Fibroblast of gingiva (primary cell): ENCODE measurements at places on chromosomes 1 and 21.

GRCh38 chr1:12618661-12618964 lies 603 bp upstream of the DHRS3 start:
- no peak for DNase-seq

DNA sequence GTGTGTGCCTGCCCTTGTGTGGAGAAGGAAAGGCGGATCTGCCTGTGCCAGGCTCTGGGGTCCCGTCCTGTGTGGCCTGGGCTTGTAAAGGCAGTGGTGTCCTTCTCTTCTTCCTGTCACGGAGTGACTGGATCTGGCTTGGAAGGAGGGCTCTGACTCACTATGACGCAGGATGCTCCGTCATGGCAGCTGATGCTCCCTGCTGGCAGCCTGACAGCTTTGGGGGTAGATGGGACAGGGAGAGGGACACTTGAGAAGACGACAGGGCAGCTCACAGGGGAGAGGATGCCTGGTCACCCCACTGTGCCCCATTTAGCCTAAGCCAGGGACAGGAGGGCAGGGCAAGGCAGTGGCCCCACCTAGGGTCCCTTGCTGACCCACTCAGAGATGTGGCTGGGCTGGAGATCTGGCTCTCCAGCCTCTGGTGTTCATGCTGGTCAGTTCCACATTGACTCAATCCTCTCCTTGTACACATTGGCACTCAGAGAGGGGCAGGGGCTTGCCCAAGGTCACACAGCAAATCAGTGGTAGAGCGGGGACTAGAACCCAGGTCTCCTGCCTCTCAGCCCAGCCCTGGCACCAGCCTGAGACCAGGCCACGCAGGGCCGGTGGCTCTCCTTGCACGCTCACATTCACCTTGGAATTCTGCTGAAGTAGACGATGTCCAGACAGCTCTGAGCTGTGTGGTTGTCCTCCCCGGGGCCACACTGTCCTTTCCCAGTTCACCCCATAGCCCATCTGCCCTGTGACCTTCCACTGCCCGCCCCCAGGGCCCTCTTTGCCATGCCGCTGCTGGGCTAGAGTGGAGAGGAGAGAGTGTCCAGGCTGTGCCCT lies 2.8 kb upstream of the FAM131C start:
- DNase-seq = peak; percentile 91

- no peak for DNase-seq
Measured at GRCh38 chr1:187894349-187894748, 1065.6 kb downstream of the PLA2G4A start.

DNA sequence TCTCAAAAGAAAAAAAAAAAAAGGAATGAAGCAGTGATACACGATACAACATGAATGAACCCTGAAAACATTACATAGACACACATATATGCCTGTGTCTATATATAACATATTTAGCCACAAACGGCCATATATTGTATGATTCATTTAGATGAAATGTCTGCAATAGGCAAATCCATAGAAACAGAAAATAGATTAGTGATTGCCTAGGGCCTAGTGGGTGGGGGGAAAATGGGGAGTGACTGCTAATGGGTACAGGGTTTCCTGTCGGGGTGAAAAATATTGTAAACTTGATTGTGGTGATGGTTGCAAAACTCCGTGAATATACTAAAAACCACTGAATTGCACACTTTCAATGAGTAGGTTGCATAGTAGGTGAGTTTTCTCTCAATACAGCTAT lies 6.0 kb upstream of the H6PD start:
- DNase-seq = no peak

- DNase-seq = no peak
Measured at GRCh38 chr1:25786887-25787759, 12.9 kb upstream of the SELENON start.

DNA sequence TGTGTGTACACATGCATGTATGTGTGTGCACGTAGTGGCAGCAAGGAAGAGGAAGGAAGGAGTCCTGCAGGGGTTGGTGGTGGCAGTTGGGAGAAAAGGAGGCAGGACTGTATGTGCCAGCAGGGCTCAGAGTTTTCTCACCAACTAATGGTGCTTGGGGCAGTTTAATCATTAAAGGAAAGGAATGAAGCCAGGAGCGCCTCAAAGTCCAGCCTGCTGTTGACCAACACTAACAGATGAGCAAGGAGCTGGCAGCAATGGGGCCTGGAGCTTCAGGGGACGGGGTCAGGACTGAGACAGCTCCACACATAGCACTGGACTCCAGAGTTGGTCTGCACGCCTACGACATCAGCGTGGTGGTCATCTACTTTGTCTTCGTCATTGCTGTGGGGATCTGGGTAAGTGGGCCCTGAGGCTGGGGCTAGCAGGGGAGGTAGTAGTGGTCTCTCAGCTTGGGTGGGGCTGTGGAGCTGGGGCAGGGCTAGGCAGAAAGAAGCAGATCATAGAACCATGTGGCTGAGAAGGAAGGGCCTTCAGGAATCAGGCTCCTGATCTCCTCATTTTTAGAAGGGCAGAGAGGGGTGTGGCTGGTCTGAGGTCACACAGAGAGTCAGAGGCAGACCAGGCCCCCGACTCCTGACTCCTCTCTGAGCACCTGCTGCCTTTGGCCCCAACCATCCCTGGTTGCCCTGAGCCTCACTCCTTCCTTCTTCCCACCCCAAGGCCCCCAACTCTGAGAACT lies at the start of gene SLC5A9:
TSS of gene SLC5A9 (plus strand) at position 216 of the 742 bp plus-strand sequence. CDS start at position 237, 21 bp downstream.
- no peak for DNase-seq

DNA sequence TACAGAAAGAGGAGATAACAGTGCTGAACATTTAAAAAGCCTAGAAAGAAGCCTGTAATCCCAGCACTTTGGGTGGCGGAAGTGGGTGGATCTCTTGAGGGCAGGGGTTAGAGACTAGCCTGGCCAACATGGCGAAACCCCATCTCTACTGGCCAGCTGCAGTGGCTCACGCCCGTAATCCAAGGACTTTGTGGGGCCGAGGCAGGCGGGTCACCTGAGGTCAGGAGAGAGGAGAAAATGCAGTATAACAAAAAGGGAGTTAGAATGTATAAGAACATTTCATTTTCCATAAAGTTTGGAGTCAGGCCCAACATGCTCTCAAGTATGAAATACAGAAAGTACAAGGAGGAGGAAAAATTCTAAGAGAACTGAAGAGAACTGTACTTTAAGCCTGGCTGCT lies 134.5 kb downstream of the SMYD3 start:
- no peak for DNase-seq

- DNase-seq = peak; percentile 57
Measured at GRCh38 chr1:58964880-58965279, 181.0 kb upstream of the JUN start.

GRCh38 chr1:39481289-39481688 lies 10.1 kb upstream of the BMP8A start:
- DNase-seq = no peak

DNA sequence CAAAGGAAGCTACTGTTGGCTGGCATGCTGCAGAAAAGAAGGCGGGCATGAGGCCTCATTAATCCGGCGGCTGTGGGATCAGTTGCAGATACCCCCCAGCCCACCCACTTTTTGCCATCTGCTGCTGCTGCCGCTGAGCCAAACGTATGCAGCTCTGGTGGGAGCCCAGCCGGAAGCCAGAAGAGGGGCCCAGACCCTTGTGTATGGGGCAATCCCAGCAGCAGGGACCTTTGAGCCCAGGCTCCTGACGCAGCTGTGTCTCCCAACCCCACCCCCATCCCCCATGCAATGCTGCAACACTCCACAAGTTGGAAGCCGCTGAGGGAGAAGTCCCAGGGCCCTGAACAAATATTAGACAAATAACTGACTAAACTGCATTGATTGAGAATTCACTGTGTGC lies 106.0 kb downstream of the ELAVL4 start:
- no peak for DNase-seq

DNA sequence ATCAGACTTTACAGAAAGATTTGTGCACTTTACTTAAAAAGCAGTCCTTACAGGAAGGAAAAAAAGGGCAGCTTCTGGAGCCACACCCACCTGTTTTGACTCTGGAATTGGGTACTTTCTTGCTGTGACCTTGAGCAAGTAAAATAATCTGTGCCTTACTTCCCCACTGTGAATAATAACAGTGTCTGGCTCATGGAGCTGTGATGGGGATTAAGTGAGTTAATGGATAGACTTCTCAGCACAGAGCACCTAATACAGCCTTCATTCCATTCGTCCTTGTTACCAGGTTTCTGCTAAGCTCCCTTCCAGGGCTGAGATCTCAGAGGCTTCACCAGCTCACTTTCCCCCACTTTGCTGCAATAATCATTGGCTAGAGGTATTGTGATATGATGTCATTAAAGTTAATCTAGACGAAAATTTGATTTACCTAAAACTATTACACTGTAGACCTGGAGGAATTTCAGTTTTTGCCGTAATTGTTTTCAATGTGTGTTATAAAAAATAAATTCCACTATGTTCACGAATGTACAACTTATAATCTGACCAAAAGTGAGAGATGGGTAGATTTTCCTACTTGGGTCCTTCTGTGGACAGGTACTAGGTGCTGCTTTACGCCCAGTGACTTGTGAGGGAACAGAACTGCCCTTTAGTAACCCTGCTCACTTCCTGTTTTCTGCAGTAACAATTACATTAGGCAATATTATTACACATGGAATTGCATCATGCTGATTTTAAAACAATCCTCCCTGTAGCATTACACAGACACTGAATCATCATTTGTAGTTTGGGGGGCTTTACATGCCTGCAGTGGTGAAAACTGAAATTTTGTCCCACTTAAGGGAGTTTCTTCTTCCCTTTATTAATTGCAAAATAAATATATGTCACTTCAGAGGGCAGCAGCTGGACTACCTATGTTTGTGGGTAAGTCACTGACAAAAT lies 19.7 kb upstream of the ABCG1 start:
- DNase-seq = peak; percentile 47

- no peak for DNase-seq
Measured at GRCh38 chr1:203380420-203381150, 29.7 kb upstream of the FMOD start.

- DNase-seq = no peak
Measured at GRCh38 chr1:55257958-55258357, 42.8 kb upstream of the USP24 start.

- DNase-seq = no peak
Measured at GRCh38 chr1:202844259-202844658, 33.5 kb downstream of the PCAT6 start.

- no peak for DNase-seq
Measured at GRCh38 chr1:82366689-82367088, 566.0 kb downstream of the ADGRL2 start.

GRCh38 chr1:229230893-229231753 lies 39.8 kb upstream of the RAB4A start:
- no peak for DNase-seq

DNA sequence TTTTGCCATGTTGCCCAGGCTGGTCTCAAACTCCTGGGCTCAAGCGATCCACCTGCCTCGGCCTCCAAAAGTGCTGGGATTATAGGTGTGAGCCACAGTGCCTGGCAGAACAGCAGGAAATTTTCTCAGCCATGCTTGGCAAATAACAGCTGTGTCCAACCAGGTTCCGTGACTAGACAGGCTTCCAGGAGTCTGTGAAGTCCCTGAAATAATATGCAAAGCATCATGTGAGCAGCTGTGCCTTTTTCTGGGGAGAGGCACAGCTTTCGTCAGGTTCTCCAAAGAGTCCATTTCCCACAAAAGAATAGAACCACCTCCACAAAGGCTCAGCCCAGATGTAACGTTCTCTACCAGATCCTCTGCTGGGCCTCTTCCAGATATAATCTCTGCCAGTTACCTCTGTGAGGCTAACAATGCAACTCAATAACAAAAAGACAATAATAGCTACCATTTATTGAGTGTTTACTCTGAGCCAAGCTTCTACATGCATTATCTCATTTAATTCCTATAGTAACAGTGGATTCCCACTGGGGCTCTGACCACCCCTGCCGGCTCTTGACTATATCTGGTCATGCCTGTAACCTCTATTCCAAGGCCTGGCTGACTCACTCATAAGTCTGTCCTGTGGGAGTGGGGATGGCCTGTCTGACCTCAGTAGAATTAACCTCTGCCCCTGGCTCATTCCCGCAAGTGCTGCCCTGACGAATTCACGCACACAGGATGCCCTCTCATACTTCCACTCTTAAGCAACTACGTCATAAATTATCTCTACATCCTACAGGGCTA lies 4.0 kb upstream of the NKAIN1 start:
- no peak for DNase-seq

- no peak for DNase-seq
Measured at GRCh38 chr1:247357052-247357780, 25.5 kb upstream of the ZNF496 start.

DNA sequence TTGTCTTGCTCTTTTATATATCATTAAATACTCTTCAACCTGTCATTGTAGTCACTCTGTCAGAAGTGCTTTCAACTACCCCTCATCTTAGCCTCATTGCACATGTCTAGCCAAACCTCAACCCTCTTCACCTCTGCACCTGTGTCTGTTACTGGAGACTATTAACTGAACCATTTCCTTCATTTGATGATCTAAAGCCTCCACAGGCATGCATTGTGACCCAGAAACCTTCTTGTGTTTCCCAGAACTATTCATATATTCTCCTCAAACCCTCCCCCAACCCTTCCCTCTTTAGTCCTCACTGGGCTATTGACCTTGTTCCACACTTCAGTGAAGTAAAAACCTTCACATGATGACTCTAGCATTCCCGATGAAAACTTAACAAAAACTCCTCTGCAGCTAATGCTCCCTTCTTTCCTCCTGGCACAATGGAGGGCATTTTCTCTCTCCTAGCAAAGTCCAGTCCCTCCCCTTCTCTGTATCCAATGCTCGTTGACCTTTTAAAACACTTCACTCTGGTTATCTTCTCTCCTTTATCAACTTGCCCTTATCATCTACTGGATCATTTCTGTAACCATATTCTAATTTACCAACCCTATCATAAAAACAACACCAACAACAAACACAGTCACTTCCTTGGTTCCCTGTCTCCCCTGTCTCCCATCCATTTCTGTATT lies 86.1 kb downstream of the BACH1 start:
- no peak for DNase-seq

DNA sequence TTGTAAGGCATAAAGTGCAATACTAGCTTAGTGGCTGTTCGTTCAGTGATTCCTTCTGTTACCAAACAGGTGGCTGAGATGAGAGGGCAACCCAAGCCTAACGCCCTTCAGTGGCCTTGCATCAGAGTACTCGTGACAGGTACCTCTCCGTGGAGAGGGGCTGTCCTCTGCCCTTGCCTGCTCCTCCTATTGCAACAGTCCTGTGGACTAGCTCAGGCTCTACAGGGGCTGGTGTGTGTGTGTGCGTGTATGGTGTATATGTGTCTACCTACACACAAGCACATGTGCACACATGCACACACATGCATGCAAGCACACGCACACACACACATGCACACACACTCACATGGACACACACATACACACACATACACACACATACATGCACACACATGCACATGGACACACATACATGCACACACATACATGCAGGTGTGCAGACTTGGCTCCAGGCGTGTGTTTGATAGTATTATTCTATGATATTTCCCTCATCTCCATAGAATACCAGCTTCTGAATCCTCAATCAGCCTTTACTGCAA lies 15.1 kb downstream of the TFF3 start:
- DNase-seq = no peak

DNA sequence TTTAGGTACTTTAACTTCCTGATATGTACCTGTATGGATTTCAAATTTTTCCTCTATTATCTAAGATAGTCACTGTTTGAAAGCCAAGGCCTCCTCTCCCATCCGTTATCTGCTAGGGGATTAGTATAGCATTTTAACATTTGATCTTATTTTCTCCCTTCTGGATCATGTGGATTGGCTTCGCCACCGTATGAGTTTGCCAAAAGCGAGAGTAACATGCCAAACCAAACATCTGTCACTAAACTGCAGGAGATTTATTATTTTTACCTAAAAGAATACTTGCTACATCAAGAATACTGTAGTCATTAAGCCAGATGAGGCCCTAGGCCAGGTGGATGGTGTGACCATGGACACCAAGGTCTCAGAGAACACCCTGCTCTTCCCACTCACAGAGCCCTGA lies 28.5 kb upstream of the EEIG2 start:
- DNase-seq = no peak
